ENCODE measurements at places on chromosomes 13 and 19.

- DNase-seq: no peak
Measured at GRCh38 chr19:55614711-55615542, 9.4 kb downstream of the ZNF784 start.

- no peak for DNase-seq
Measured at GRCh38 chr13:80577926-80578670, 237.2 kb upstream of the SPRY2 start.

DNA sequence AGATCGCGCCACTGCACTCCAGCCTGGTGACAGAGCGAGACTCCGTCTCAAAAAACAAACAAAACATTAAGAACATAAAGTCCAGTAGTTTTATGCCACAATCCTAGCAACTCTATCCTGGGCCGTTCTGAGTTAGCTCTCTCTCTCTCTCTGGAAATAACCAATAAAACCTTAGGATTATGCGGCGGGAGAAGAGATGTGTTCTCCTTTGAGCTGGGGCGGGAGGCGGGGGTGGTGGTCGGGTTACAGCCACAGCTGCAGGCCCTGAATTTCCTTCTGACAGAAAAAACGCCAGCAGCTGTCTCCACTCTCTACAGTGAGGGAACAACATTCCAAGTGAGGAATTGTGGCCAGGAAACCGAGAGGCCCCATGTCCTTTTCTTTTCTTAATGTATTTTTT, 9.1 kb upstream of the PNMA8A start:
- DNase-seq: no peak

DNA sequence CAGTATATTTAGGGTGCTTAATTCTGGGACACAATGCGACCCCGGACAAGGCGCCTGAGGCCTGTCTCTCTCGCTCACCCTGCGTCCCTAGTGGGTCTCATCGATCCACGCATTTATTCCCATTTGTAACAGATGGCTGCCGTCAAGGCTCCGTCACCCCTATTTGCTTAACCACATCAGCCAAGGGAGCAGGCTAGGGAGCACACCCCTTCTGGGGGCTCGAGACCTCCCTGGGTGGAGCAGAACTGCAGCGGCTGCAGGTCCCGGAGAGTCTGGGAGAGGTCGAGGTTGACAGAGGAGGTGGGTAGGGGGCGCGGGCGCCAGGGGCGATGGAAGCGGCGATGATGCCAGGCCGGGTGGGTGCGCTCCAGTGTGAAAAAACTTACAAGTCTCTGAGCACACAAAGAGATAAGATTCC, 507 bp downstream of the ALG5 start:
- no peak for DNase-seq

DNA sequence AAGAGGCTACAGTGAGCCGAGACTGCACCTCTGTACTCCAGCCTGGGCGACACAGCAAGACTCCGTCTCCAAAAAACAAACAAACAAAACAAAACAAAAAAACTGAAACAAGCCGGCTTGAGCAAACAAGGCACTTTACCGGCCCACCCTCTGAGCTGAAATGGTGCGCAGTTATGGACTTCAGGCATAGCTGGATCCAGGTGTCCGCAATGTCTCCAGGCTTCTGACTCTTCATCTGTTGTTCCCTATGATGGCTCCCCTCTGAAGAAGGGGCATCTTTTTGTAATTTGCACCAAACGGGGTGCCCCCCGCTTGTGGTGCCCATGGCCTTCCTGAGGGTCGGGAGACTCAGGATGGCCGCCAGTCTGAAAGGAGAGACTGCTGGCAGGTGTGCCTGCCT, 6.2 kb downstream of the C2CD4C start:
- DNase-seq: no peak

DNA sequence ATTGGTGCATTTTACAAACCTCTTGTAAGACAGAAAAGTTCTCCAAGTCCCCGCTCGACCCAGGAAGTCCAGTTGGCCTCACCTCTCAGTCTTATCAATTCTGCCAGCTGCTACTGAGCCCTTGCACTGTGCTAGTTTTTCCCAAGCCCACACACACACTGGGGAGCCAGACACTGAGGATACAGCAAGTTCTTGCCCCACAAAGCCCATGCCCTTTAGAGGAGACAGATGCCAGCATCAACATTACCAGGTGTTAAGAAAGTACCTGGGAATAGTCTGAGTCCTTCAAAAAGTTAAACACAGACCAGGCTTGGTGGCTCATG, 175.0 kb downstream of the PTPRS start:
- no peak for DNase-seq

DNA sequence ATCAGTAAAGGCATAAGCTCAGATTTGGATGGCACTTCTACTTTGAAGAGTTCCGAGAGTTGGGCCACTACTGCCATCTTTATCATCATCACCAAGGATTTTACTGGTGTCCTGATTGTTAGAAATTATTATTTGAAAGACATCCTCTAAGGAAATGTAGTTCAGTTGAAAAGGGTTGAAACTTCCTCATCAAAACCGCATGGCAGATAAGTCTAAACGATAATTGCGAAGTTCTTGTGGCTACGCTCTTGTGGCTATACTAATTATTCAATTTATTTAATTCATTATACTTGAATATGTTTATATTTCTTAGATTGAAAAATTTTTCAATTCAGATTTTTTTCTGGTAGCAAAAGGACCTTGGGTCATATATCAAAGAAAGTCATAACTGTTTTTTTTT, 22.4 kb downstream of the TNFRSF19 start:
- DNase-seq: no peak

GRCh38 chr13:76799696-76800095, 86.5 kb downstream of the KCTD12 start:
- DNase-seq: no peak

- no peak for DNase-seq
Measured at GRCh38 chr13:51814825-51815650, 11.1 kb upstream of the DHRS12 start.

DNA sequence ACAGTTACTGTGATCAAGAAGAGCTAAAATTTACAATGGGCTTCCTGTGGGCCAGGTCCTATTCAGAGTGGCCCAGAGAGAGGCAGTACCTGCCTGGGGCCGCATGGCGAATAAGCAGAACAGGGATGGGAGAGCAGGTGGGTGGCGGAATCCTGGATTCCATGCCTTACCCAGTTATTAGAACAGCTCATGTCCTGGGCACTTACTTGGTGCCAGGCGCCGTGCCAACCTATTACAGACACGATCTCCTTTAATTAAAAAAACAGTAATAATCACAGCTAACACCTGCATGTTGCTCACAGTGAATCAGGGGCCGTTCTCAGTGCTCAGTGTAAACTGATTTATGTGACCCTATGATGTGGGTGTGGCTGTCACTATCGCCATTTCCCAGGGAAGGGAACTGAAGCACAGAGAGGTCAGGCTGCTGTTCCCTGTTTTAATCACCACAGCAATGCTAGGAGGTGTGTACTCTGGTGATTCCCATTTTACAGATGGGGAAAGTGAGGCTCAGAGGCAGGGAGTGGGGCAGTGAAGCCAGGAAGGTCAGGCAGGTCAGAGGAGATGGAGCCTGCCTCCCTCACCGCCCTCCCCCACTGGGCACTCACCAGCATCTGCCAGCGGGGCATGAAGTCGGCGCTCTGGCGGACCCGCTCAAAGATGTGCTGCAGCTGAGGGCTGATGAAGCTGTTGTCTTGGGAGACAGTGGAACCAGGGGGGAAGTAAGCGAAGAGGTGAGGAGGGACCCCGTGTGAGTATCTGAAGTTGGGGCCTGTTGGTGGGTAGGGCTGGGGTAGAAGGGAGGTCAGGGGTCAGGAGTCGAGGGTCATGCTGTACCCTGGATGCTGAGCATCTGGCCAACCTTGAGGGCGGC, 12.0 kb downstream of the COQ8B start:
- no peak for DNase-seq

GRCh38 chr13:52896827-52897659, 48.6 kb upstream of the PCDH8 start:
- DNase-seq: no peak

DNA sequence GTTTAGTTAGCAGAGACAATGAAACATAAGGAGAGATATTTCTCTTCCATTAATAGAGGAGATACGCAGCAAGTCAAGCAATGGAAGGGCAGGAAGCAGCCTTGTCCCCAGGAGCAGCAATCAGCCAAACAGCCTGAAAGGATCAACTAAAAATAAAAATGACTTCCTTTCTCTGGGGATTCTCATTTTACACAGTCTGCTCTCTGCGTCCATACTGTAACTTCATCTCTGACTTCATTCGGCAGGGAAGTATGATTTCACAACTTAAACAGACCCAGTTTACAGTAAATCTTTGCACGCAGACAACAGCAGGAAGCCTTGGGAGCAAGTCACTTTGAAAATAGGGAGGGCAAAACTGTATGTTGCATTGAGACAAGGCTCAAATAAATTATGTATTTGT, 826.7 kb downstream of the DIAPH3 start:
- no peak for DNase-seq

GRCh38 chr13:78598116-78598781, 5.1 kb downstream of the POU4F1 start:
- no peak for DNase-seq

DNA sequence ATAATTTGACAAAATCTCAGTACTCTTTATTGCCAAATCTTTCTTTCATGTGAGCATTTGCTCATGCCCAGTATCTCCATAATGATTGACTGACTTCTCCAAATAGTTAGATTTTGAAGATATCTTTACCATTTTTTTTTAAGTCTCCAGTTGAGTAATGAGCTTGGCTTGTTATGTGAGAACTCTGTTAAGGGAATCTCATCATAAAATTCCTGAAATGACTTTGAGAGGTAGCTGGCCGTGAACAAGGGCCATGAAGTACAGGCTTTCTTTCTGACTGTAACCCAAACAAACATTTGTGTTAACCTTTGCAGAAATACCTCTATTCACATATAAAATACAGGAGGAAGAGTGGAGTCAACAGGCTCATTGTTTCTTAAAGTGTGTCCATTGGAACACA, 449.7 kb downstream of the IRS2 start:
- no peak for DNase-seq

- DNase-seq: no peak
Measured at GRCh38 chr19:17136617-17137016, 61.0 kb downstream of the MYO9B start.

DNA sequence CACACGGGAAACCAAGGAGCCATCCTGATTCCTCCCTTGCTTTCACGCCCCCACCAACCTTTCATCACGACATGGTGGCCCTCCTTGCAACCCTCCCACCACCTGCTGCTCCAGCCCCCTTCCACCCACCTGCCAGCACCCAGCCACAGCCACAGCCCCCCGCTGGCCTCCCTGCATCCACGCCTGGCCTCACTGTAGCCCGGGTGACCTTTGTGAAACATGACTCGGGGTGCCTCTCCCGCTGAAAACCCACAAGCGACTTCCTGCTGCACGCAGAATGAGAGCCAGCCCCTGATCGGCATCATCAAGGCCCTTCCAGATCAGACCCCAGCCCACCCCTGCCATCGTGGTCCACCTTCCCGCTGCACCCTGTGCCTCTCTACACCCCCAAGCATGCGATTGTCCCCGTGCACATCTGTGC, 14.9 kb downstream of the POP4 start:
- DNase-seq: peak; percentile 67

- no peak for DNase-seq
Measured at GRCh38 chr13:98678741-98679140, 73.7 kb downstream of the SLC15A1 start.

GRCh38 chr13:109655206-109655600, 131.2 kb downstream of the IRS2 start:
- no peak for DNase-seq

GRCh38 chr13:31786011-31786410, 46.7 kb downstream of the RXFP2 start:
- no peak for DNase-seq

GRCh38 chr13:72645521-72645920, 81.9 kb downstream of the MZT1 start:
- DNase-seq: no peak

- DNase-seq: no peak
Measured at GRCh38 chr13:97021241-97021640, 27.0 kb upstream of the OXGR1 start.

DNA sequence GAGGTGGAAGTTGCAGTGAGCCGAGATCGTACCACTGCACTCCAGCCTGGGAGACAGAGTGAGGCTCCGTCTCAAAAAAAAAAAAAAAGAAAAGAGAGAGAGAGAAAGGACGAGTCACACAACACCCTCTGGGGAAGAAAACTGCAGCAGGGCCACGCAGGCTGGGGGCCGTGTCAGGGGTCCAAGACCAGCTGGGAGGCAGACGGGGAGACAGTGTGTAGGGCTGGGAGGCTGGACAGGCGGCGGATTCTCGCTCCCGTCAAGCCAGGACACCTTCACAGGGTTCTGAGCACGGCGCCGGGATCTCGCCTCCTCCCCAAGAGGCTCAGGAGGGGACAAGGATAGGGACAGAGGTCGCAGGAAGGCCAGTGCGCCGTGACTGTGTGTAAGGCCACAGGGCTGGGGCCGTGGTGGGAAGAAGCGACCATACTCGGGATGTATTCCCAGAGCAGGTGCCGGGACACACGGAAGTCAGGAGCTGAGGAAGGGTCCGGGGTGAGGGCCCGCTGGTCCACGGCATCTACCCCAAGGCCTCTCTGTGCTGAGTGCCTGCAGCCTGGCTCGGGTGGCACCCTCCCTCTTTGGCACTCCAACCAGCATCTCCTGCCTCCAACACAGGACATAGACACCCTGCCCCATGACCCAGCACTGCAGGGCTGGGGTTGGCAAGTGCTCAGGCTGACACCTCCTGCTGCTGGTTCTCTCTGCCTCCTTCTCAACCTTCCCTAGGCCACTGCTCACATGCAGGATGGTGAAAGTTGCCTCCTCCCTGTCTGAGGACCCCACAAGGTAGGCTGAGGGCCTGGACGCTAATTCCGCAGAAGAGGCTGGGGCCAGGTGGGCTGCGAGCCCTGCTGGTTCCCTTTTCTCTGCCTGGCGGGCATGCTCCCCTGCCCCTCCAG, 21.2 kb downstream of the ZNF787 start:
- DNase-seq: no peak

GRCh38 chr19:37991841-37992248, 84.8 kb downstream of the SIPA1L3 start:
- no peak for DNase-seq
